ENCODE measurements at places on chromosomes 1 and 21.
A peak's percentile ranks its signal among the peaks of the same experiment; 100 is the strongest.

GRCh38 chr1:232822530-232822929 lies 17.3 kb downstream of the MAP10 start:
- no peak for DNase-seq

GRCh38 chr1:178188306-178188705 lies 94.4 kb downstream of the RASAL2 start:
- DNase-seq: peak; percentile 16

DNA sequence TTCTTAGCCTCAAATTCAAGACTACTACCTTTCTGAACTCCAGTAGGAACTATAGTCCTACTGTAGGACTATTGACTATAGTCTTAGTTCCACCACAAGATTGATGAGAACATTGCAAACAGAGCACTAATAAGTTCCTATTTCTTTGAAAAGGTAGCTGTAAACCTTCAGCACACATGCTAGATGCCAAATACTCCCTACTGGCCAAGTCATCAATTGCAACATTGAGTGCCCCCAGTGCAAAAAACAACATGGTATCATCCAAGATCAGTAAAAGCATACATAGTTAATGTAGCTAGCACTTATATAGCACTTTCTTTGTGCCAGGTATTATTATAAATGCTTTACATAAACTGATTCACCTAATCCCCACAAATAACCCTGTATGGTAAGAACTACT lies 99.8 kb downstream of the MRPL39 start:
- peak; percentile 6 for DNase-seq

DNA sequence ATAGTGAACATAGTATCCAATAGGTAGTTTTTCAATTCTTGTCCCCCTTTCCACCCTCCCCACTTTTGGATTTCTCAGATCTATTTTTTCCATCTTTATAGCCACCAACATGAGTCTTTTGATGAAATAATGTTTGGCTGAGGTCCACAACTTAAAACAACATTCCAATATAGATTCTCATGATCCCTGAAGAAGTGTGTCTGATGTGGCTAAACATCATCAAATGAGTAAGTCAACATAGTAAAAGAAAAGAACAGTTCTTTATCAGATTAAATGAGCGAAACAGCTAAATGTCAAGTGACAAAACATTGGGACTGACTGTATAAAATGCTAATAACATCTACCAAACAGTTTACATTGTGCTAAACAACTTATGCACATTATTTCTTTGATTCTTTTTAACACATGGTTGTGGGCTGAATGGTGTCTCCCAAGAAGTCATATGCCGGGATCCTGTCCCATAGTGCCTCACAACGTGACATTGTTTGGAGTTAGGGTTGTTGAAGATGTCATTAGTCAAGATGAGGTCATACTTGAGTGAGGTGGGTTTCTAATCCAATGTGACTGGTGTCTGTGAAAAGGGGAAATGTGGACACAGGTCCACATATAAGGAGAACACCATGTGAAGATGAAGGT lies 453.6 kb downstream of the LTN1 start:
- DNase-seq: no peak

DNA sequence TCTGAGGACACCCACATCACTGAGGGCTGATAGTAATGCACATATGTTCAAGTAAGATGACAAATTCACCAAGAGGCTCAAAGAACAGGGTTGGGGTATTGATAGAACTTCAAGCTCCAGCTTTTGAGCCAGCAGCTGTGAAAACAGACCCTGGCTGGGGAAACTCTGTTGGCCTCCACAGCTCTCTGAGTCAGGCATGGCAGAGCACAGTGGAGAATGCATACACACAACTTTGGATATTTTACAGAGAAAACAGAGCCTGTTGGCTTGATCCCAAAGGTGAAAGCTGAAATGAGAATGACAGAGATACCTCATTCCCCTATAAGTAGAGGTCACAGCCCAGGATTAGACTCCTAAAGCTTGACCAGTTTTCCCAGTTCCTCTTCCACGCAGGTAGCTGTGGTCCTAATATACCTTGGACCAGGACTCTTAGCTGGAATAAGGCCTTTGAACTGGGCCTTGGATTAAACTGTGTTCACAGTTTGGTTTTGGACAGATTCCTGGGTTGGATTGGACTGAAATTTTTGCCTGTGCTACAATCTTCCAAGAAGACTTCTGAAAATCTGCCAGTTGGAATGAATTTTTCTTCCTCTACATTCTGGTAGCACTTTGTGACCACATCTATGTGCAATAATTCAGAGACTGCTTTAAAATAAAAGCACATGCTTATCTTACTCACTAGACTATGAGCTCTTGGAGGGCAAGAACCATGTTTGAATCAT lies 101.6 kb upstream of the HMGB4 start:
- DNase-seq: no peak
